Parietal lobe (tissue), 2 donors: ENCODE measurements at places on chromosomes 16 and 17. TPM values are rescaled to one million over a fixed set of nuclear protein-coding genes. Genes with fewer than 3 reads are reported as not detected.

CCL16 gene
- not detected for total RNA-seq

B4GALNT2 gene
- not detected for total RNA-seq

RND2 gene
- 3.4 TPM for total RNA-seq

CPPED1 gene
- 7.5 TPM for total RNA-seq

GRIN2A gene
- total RNA-seq: 18.5 TPM

SOX9 gene
- 27.9 TPM for total RNA-seq

TBX6 gene
- total RNA-seq: 0.31 TPM

MPV17L gene
- total RNA-seq: 11.3 TPM

LGALS9 gene
- total RNA-seq: 2.8 TPM

SPNS2 gene
- 16.3 TPM for total RNA-seq

ZNF469 gene
- total RNA-seq: 0.63 TPM

FSCN2 gene
- total RNA-seq: 7.2 TPM

EPX gene
- not detected for total RNA-seq

KRT27 gene
- not detected for total RNA-seq

POLR2C gene
- total RNA-seq: 80.1 TPM

PRR29 gene
- 1.9 TPM for total RNA-seq

AOC2 gene
- 2.5 TPM for total RNA-seq

CEMP1 gene
- not detected for total RNA-seq

SLC6A2 gene
- total RNA-seq: not detected

HSPB9 gene
- not detected for total RNA-seq

ALOX12 gene
- total RNA-seq: not detected

MT3 gene
- 5.6 TPM for total RNA-seq

IGFALS gene
- 0.31 TPM for total RNA-seq

C16orf74 gene
- total RNA-seq: 1.9 TPM

CD300H gene
- total RNA-seq: not detected

MYOCD gene
- under 0.01 TPM for total RNA-seq

PAQR4 gene
- 20.3 TPM for total RNA-seq

TP53TG3B gene
- total RNA-seq: not detected

KRT32 gene
- total RNA-seq: not detected

BAIAP3 gene
- 9.1 TPM for total RNA-seq

ZNF385C gene
- total RNA-seq: 0.31 TPM

FBXO39 gene
- total RNA-seq: not detected

GGT6 gene
- not detected for total RNA-seq

TNFRSF17 gene
- total RNA-seq: 0.63 TPM

CD300LB gene
- total RNA-seq: not detected

IL34 gene
- 2.8 TPM for total RNA-seq

NME2 gene
- 129 TPM for total RNA-seq

PDE6G gene
- total RNA-seq: not detected

ARHGAP23 gene
- total RNA-seq: 75.7 TPM

HEATR9 gene
- total RNA-seq: not detected

DPEP3 gene
- not detected for total RNA-seq

TMC7 gene
- 3.4 TPM for total RNA-seq

KRT24 gene
- not detected for total RNA-seq

SEPTIN1 gene
- 0.94 TPM for total RNA-seq

RUNDC1 gene
- total RNA-seq: 16.9 TPM
